Activated CD4-positive, CD25-positive, alpha-beta regulatory T cell treated with anti-CD3 and anti-CD28 coated beads, Interleukin-2, amount 50 U/mL, for 16 hours (primary cell): ENCODE measurements at places on chromosomes 7 and 10.
A peak's percentile ranks its signal among the peaks of the same experiment; 100 is the strongest.

DNA sequence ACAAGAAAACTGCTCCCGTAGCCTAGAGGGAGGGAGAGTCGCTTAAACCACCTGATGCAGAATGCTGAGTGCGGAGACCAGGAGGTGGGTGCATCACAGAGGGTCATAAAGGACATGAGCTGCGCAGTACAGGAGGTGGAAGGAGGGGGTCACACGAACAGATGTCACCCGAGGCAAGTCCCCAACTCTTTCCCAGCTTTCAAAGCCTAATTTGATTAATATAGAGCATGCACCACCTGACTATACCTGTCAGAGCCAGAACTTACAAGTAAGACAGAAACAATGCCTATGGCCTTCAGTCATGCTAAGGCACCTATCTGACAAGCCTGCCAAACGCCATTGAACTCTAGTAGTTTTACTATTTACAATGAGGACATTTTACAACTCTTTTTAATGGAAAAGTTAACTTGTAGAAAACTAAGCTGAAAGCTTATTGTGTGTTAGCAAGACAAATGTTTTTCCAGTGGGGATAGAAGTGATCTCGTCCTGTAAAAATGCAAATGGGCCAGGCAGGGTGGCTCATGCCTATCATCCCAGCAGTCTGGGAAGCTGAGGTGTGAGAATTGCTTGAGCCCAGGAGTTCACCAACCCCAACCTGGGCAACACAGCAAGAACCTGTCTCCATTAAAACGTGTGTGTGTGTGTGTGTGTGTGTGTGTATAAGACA is 1.1 kb upstream of the VOPP1 start:
- no peak for DNase-seq

DNA sequence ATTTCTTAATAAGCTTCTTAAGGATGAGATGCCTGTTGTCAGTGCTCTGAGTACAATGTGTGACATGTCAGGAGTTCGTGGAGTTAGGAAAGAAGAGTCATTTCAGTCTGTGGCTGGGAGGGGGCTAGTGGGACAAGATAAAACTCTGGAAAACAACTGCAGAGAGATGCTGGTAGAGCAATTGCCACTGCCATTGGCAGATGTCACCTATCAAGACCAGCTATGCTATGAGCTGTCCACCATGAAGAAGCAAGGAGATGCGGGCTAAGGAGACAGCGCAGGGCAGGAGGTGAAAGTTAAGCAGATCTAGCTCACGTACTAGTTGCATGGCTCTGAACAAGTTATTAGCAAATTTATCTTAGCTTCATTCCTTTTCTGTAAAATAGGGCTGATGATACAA is 756.7 kb downstream of the KCNMA1 start:
- no peak for DNase-seq

DNA sequence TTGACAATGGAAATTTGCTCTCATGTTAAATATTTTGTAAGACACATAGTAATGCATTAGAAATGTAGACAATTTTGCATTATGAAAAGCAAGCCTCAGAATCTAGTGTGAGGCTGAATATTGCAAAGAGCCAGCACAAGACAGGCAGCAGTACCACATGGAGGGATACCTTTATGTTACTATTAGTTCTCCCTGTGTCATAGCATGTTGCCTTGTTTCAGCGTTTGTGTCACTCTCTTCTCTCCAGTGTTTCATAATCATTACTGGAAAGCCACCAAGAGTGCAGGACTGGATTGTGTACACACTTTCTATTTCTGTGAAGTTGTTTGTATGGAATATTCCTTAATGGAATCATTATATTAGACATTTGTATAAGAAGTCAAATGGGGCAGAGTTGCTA is 8.5 kb downstream of the AHR start:
- no peak for DNase-seq

- DNase-seq = no peak
These were observed 38.9 kb upstream of the SLF2 start for GRCh38 chr10:100873827-100874326.

GRCh38 chr10:69088801-69089501 is 1.0 kb downstream of the SRGN start:
- peak; percentile 28 for DNase-seq

- DNase-seq = no peak
These were observed 730.8 kb downstream of the SUGCT start for GRCh38 chr7:40865441-40866233.

DNA sequence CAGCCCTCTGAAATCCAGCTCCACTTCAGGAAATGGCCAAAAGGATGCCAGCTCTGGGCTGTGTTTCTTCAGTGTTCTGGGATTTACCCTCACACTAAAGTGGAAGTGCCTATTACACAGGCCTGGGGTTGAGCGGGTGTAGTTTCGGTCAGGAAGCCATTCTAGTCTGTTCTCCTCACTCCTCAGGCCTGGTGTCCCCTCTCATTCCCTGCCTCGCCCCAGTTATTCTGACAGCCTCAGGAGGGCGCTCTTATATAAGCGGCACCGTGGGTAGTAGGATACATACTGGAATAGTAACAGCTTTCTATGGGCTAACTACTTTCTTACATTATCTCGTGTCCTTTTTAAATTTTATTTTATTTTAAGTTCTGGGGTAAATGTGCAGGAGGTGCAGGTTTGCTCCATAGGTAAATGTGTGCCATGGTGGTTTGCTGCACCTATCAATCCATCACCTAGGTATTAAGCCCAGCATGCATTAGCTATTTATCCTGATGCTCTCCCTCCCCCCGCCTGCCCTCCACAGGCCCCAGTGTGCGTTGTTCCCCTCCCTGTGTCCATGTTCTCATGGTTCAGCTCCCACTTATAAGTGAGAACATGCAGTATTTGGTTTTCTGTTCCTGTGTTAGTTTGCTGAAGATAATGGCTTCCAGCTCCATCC is 12.2 kb upstream of the LGI1 start:
- DNase-seq = no peak

GRCh38 chr7:33592718-33593117 is 312.6 kb upstream of the BMPER start:
- no peak for DNase-seq

DNA sequence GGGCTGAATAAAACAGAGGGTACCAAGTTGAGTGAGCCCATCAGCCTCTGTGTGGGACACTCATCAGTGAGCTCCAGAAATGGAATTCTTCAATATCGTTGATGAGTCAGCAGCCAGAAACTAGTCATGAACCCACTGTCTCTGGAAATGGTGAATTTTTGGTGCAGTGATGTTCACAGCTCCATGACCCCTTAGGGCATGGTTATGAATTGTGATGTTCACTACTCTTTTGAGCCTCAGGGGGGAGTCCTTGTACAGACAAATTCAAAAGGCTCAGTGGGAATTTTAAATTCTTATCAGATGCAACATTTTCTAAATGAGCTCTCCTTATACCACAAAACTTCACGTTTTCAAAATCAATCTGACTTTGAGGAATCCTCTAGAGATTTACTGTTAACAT is 335.7 kb downstream of the PHTF2 start:
- no peak for DNase-seq

GRCh38 chr10:122435212-122435827 is 19.1 kb upstream of the ARMS2 start:
- no peak for DNase-seq

DNA sequence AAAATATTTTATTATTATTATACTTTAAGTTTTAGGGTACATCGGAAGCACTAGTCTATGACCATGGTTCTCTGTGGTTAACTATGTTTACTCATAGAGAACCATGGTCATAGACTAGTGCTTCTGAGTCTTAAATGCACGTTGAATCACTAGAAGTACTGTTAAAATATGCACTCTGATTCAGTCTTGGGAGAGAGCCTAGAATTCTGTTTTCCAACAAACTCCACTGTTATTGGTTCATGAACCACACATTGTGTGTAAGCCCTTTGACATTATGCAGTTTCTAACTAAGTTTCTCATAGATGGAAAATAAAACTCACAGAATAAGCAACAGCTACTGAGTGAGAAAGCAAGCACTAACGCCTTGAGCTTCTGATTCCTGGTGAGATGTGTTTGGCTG is 1120.6 kb downstream of the SORCS1 start:
- DNase-seq = no peak

DNA sequence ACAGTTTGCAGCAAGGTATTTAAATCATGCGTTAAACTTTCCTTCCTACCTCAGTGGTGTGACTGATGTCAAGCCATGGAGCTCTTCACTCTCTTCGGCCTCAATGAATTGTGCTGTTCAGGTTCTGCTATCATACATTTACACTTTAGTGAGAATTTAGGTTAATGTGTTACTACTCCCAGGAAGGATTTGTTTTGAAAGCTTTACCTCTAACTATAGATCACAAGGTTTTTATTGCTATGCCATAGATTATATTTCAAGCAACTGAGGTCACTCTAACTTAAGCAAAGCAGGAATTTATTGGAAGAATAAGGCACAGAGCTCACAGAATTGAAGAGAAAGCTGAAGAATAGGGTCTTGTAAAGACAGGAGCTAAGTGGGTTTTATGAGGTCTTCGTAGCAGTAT is 11.0 kb upstream of the ADD3 start:
- DNase-seq = no peak

DNA sequence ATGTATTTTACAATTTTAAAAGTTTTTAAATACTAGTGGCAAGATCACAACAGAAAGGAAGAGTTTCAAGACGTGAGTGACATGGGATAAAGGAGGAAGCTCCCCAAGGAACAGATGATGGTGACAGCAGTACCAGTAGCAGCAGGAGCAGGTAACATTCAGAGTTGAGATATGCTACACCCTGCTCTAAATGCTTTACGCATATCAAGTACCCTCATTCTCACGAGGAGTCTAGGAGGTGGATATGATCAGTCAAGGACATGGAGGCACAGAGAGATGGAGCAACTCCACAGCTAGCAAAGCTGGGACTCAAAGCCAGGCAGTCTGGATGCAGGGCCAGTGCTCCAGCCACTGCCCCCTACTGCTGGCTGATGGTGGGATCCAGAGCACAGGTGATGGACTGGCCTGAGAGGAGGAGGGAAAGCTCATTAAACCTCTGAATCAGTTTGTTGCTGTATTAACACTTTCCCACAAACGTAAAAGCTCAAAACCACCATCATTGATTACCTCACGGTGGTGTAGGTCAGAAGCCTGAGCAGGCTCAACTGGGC is 17.5 kb downstream of the RP9 start:
- DNase-seq = no peak

GRCh38 chr10:126263006-126263676 is 125.1 kb downstream of the ADAM12 start:
- DNase-seq = no peak

DNA sequence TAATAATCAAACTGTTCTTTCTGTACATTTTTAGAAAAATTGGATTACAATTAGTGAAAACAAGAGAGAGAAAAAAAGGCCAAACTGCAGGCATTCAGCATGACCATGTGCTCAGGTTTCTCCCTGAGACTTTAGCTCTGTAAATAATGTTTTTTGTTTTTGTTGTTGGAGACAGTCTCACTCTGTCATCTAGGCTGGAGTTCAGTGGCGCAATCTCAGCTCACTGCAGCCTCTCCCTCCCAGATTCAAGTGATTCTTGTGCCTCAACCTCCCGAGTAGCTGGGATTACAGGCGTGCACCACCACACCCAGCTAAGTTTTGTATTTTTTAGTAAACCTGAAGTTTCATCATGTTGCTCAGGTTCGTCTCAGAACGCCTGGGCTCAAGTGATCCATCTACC is 23.0 kb downstream of the BZW2 start:
- no peak for DNase-seq

DNA sequence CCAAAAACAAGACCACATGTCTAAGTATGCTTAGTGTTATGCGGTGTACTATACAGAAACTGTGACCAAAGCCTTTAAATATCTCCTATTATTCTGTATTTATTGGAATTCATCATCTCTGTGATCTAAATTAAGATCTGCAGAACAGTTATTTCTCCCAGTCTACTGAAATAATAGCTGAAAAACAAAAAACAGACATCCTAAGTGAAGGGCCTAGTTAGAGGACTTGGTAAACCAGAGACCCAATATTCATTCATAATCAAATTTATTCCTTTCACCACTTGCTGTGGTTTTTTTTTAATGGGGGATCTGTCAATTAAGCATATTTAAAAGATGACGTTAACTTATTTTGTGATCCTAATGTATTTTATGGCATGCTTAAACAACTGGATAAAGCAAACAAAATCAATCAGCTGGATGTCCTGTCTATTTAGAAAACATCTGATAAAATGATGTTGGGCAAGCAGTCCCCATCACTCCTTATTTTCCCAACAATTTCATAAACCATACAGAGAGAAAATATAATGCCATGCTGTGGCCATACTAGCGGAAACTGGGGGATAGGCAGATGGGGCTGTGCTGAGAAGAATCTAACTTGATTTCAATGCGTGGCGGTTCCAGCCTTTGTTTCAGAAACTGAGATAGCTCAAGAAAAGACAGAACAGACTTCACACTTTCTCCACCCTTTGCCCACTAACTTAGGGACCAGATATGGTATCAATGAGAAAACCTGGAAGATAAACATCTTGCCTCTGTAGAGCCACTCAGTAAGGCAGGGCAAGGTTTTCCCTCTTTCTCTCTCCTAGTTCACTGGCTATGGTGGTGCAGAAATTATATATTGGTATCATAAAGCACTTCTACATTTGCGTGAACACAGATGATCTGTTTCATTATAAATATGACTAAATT is 32.9 kb downstream of the ICA1 start:
- no peak for DNase-seq

DNA sequence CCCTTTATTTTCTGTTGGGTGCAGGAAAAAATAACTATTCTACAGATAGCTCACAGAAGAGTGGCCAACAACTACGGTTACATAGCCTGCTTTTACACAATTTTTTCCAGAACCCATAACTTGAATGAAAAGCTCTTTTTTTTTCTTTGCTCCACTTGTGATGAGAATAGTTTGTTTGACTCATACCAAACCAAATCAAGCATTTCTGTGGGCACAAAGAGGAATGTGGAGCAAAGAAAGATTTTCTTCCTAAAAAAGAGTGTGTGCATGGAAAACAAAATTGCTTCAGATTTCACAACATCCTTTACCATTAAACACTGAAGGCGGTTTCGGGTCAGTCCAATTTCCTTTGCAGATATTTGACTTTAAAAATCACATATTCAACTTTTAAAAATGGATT is 54.8 kb upstream of the RAB11FIP2 start:
- no peak for DNase-seq

DNA sequence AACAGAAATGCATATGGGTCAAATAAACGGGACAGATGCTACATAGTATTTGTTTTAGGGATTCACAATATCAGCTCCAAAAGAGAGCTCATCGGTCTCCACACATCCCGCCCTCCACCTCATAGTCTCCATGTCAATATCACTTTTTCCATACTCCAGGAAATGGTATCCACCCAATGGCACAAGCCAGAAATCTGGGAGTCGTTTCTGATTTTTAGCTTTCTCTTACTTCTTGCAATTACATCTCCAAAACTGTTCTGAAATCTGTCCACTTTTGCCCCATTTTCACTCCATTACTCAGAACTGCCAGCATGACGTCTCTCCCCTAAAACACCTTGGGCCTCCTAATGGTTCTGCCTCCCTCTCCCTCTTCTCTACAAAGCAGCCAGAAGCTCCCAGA is 47.4 kb upstream of the EZH2 start:
- no peak for DNase-seq

GRCh38 chr7:80275192-80275605 is 140.6 kb downstream of the GNAI1 start:
- DNase-seq = no peak

DNA sequence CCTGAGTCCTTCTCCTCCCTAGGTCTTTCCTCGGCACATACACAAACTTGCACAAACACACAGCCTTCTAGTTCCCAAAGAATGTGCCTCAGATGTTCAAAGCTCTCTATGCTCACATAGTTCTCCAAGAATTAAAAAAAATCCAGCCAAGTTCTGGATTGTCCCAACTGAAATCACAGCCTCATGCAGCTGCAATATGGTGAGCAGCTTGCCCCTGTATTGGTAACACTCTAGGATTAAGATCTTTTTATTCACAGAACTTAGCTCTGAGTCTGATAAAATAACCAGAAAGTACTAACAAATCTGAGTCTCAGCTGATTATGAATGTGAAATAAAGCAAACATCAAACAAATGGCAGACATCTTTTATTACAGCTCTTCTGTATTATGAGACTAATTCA is 604.8 kb upstream of the PFKP start:
- no peak for DNase-seq
